Adipocyte (in vitro differentiated cells): ENCODE measurements at places on chromosomes 16 and 17.

- no peak for DNase-seq
Measured at GRCh38 chr17:83198366-83199341, 119.2 kb downstream of the METRNL start.

DNA sequence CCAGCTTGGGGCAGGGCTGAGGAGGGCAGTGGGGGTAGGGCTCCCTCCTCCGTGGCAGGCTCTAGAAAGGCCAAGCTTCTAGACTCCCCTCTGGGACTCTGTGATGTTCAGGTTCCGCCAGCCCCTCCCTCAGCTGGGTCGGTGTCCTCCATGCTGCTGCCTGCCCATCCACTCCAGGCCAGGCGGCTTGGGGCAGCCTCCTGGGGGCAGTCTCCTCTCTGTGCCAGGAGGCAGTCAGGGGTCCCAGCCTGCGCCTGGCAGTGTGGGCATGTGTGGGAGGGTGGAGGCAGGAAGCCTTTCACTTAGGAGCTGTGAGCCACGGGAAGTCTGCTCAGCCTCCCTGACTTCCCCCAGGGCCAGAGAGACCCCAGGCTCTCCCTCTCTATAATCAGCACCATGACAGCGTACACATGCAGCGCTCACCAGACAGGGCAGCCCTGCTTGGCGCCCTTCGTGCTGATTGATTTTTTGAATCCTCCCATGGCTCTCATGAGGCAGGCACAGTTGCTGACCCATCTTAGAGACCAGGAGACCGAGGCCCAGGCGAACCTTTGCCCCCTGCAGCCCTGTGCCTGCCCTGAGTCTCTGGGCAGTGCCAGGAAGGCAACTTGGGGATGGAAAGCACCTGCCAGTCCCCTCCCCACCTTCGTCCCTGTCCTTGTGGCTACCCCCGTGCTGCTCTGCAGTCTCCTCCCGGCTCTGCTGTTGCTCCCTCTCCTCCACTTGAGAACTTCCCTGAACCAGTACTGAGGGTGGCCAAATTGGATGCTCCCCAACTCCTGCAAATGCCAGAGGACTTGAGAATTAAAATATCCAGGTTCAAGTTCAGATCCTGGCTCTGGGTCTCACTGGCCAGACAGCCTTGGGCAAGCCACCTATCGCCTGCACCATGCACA is 234.7 kb upstream of the GSE1 start:
- no peak for DNase-seq

- DNase-seq: no peak
Measured at GRCh38 chr16:78932355-78932943, 668.1 kb downstream of the MAF start.

GRCh38 chr16:87212026-87212425 is 105.2 kb downstream of the C16orf95 start:
- peak; percentile 52 for DNase-seq

DNA sequence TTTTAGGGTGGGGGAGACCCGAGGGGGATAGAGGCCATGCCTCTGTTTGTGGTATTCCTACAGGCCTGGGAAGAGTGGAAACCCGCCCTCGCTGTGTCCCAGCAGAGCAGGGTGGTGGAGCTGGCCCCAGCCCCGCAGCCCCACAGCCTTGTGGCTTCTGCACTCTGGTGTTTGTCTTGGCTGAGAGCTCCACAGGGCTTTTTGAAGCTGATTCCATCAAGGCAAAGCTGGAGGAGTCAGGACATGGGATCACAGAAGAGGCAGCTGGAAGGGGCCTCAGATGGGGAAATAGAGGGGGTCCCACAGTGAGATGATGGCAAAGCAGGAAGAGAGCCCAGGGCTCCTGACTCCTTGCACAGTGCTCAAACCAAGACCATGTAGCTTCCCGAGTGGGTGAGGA is 5.0 kb upstream of the WFIKKN2 start:
- peak; percentile 39 for DNase-seq

DNA sequence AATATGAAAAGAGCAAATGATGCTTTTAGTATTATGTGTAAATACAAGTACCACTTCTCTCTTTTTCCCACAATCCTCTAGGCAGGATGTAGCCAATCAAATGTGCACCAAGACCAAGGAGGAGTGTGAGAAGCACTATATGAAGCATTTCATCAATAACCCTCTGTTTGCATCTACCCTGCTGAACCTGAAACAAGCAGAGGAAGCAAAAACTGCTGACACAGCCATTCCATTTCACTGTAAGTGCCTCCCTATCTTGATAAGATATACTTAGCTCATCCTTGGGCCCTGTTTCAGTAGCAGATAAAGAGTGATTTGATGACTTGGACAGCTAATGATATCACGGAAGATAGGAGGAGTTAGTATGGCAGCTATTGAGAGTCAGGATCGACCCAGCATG is 33.7 kb downstream of the TADA2A start:
- DNase-seq: no peak

GRCh38 chr16:58533751-58534470 is 18.6 kb downstream of the SETD6 start:
- no peak for DNase-seq

DNA sequence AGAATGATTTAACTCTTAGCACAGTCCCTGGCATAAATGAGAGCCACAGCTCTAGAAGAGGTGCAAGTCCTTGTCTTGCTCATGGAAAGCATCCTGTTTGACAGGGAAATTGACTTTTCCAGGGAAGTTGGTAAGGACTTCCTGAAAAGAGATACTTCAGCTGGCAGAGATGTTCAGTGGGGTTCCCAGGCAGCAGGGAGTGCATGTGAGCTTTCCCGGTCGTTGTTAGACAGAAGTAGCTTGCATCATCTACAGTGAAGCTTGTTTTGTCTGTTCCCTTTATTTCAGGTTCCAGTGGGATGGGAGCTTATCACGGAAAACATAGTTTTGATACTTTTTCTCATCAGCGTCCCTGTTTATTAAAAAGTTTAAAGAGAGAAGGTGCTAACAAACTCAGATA is 22.9 kb downstream of the ALDH3A2 start:
- no peak for DNase-seq

- no peak for DNase-seq
Measured at GRCh38 chr16:54381601-54382313, 95.2 kb upstream of the IRX3 start.

DNA sequence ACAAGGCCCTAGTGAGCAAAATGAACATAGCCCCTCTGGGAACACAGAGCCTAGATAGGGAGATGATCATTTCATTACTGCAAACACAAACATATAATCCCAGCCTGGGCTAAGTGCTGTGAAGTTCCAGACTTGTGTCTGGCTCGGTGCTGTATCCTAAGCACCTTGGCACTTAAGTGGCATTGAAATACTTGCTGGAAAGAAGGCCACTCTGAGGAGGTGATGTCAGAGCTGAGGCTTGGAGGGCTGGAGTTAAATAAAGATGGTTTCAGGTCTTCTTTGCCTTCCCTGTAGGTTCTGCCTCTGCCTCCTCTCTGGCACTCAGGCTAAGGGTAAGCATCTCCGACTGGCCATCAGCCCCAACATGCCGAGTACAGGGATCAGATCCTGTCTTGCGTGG is 2.4 kb upstream of the CACNA1G start:
- no peak for DNase-seq

- peak; percentile 14 for DNase-seq
Measured at GRCh38 chr17:41492771-41493170, 3.1 kb upstream of the KRT36 start.

- DNase-seq: no peak
Measured at GRCh38 chr16:1349951-1350350, 1.7 kb downstream of the TSR3 start.

GRCh38 chr17:52191491-52191890 is 33.0 kb upstream of the CA10 start:
- DNase-seq: no peak

DNA sequence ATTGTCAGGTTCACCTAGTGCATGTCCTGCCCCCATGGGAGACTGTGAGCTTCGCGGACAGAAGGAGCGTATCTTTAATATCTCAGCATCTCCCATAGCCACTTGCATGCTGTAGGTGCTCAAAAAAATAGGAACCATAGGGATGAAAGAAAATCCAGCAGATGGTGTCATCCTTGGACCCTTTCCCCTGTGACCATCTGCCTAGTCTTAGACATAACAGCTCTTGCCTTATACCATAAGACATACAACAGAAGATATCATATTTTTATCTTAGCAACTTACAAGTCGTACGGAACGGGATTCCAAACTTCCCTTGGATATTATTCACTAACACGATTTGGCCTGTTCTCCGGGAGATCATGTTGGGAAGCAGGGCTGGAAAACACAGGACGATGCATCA is 14.5 kb downstream of the DHRS7C start:
- no peak for DNase-seq

GRCh38 chr17:50218071-50218759 is 16.8 kb upstream of the COL1A1 start:
- DNase-seq: peak; percentile 61

DNA sequence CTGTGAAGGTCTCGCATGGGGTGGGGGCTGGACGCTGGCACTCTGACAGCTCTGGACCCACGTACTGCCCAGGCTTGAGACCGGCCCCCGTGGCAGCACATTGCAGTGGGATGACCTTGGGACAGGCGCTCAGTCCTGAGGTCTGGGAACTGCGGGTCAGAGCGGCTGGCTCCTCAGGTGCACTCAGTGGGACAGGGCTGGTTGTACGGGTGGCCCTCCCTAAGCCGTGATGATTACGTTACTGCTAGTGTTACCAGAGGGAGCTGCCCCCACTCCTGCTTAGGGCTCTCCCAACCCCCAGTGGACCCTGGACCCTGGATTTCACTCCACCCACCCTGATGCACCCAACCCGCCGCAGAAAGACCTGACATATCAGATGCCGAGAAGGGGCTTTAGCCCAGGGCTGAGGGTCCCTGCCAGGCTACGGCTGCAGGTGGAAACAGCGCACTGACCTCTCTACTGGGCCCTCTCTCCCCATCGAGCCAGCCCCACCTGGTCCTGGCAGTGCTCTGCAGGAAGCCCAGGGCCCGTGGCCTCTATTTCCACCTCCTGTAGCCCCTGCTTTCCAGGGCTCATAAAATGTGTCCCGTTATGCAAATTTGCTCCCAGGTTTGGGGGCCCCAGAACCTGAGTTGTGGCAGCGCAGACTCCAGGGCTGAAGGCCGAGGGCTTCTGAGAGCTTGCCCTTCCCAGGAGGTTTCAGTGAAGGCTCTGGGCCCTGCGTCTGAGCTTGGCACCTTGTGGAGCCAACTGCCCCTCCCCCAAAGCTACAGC is 77.2 kb downstream of the RTN4RL1 start:
- no peak for DNase-seq

DNA sequence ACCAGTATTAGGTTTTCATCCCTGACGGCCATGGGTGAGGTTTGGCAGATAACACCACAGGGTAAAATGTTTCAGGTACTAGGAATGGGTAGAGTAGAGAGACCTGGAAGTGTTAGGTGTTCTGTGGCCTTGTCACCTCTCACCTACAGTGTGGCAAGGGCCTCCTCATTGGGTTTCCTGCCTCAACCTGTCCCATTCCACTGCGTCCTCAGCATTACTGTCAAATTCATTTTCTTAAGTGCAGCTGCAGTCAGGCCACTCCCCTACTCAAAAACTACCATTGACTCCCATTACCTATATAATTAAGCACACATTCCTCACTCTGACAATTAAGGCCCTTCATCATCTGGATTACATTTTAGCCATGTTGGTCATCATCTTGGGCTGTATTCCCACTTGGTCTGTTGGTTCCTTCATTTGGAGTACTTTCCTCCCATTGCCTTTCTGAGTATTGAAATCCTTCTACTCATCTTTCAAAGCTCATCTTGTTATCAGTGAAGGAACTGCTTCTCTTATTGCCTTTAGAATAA is 64.5 kb downstream of the NUP88 start:
- no peak for DNase-seq

DNA sequence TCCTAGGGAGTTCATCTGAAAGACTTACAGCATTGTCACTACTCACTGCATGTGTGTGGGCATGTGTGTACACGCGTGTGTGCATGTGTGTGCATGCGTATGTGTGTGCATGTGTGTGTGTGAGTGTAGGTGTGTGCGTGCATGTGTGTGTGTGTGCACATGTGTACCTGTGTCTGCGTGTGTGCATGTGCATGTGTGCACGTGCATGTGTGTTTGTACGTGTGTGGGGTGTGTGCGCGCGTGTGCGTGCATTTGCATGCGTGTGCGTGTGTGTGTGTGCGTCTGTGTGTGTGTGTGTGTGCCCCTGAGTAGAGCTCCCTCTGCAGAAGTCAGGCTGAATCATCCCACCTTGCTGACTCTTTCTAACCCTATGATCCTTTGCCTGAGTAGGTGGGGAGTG is 114.8 kb upstream of the RBFOX1 start:
- no peak for DNase-seq

DNA sequence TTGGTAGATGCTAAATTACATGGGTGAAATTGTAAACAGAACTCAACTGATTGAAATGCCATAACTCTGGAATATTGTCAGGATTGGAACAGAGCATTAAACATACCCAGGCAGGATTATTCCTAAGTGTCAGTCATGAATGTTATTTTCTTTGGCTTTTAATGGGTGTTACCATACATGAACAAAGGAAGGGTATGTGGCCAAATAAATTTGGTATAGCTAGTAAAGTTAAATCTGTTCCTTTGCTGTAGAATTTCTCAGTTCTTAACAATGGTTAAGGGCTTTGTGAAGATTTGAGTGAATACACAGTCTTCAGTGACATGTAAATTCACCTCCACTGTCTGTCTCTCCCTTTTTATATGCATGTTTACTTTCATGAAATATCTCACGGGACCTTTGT is 679.5 kb upstream of the CDH8 start:
- no peak for DNase-seq

GRCh38 chr17:19905502-19905901 is 37.8 kb upstream of the ULK2 start:
- DNase-seq: no peak

DNA sequence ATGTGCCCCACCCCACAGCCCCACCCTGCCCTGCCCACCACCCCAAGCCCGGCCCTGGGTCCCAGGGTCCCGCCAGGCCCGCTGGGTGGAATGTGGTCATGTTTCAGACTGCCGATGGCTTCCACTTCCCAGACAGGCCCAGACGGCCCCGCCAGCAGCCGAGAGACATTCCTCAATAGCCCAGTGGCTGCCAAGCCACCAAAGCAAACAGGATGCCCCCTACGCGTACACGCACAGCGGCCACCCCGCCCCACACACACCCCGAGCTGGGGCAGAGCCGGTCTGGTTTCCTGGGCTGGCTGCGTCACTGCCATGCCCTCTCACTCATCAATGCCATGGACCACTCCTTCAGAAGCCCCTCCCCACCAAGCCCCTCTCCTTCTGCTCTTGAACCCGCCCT is 1.2 kb upstream of the KRT17 start:
- DNase-seq: no peak

DNA sequence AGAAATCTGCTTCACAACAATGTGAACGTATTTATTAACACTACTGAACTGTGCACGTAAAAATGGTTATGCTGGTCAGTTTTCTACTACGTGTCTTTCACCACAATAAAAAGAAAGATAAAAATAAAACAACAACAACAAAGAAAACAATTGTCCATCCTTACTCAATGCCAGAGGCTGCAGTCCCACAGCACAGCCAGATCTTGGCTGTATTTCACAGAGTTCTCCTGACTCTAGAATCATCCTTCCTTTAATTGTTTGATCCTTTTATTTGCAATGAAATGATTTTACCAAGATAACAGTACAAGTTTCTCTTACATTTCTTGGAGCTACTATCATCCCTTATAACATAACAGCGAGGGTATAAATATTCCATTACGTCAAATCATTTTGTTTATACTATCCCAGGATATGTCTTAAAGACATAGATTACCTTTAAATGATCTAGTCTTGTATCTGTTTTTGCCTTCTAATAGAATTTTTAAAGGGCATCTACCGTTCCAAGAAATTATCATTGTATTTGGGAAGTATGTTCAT is 103.3 kb downstream of the SLC39A11 start:
- no peak for DNase-seq

- no peak for DNase-seq
Measured at GRCh38 chr17:17892009-17892408, 55.2 kb upstream of the SREBF1 start.
